ENCODE measurements at places on chromosomes 6 and 20.

- DNase-seq, result no peak
These were observed 109.2 kb upstream of the ASF1A start for GRCh38 chr6:118784641-118785164.

GRCh38 chr20:9590189-9590588 lies 75.8 kb downstream of the LAMP5 start:
- no peak for DNase-seq

- DNase-seq, result no peak
These were observed 39.2 kb upstream of the B3GAT2 start for GRCh38 chr6:70996106-70996505.

DNA sequence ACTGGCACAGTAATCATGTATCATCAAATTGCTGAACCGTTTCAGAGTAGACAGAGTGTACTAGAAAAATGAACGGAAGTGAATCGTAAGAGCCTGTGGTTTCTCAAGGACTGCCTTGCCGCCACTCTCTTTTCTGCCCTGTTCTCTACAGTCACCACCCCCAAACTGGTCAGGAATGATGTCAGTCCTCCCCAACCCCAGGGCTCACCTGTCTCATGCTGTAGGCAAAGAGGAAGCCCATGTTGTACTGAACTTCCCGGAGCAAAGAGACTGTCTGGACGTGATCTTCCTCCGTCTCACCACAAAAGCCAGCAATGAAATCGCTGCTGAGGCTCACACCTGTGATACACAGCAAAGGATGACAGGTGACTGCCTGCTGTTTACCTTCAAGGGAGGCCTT lies 31.0 kb downstream of the CDK5RAP1 start:
- no peak for DNase-seq

GRCh38 chr6:108546079-108547049 lies 14.4 kb upstream of the FOXO3 start:
- DNase-seq, result no peak

DNA sequence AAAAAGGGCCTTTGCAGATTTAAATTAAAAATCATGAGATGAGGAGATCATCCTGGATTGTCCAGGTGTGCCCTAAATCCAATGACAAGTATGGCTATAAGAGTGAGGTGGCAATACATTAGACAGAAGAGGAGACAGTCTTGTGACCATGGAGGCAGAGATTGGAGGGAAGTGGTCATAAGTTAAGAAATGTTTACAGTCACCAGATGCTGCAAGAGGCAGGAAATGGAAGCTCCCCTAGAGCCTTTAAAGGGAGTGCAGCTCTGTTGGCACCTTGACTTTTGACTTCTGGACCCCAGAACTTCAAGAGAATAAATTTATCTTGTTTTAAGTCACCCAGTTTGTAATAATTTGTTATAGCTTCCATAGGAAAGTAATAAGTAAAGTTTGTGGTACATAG lies 61.1 kb downstream of the HMGN3 start:
- DNase-seq, result no peak

GRCh38 chr6:45584127-45584526 lies 206.4 kb upstream of the SUPT3H start:
- no peak for DNase-seq

GRCh38 chr20:52996658-52997057 lies 24.5 kb downstream of the TSHZ2 start:
- DNase-seq, result no peak

- DNase-seq, result no peak
These were observed 228.8 kb downstream of the ADGRG6 start for GRCh38 chr6:142530566-142530965.

Measured in thoracic aorta (tissue), 2 donors.